ENCODE measurements at places on chromosomes 11 and 22.
A peak's percentile ranks its signal among the peaks of the same experiment; 100 is the strongest.

- DNase-seq, result no peak
Measured at GRCh38 chr11:36454941-36455631, 55.0 kb downstream of the TRAF6 start.

DNA sequence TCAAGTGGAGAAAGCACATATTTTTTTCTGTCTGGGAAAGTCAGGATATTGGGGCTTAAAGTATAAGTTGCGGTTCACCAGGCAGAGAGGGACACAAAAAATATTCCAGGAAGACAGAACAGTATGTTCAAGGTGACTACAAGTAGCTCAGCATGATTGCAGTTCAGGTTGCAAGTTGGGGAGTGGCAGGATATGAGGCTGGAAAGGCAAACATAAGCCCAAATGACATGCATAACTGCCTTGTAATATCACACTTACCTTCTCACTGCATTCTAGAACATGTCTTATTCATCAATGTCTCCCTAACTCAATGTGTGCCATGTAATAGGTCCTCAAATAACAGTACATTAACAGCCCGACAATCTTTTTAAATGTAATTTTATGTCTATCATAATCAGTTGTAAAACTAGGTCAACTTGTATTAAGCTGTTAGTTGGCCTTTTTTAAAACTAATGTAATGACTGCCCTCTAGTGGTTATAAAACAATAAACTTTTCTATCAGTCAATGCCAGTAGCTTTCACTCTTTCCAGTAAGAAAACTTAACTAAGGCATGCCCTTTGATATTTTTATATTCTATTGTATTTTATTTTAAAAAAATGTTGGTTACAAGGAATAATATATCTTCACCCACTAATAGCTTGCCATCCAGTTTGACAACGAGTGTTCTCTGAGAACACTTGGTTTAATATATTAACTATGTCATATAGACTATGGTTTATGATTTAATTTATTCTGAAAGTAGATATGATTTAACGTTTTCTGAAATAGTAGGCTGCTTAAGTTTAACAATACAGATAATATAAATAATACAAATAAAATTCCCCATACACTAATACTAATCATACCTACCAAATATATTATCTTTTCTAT, 39.4 kb upstream of the CFAP300 start:
- DNase-seq, result peak; percentile 63

DNA sequence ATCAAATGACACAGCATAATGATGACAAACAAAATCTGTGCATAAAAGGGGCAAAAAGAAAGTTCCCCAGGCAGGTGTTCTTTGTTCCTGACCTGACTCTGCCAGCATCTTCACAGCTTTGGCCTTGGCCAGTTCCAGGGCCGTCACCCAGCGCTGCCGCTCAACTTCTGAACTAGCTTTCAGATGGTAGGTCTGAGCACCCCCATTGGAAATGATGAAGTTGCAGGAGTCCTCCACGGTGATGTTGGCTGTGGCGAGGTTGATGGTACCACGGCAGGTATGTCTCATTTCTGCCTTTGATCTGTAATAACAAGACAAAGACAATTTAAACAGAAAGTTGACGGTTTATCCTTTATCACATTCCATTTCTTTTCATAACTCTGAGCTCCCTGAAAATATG, 5.3 kb downstream of the OSBP start:
- DNase-seq, result no peak

DNA sequence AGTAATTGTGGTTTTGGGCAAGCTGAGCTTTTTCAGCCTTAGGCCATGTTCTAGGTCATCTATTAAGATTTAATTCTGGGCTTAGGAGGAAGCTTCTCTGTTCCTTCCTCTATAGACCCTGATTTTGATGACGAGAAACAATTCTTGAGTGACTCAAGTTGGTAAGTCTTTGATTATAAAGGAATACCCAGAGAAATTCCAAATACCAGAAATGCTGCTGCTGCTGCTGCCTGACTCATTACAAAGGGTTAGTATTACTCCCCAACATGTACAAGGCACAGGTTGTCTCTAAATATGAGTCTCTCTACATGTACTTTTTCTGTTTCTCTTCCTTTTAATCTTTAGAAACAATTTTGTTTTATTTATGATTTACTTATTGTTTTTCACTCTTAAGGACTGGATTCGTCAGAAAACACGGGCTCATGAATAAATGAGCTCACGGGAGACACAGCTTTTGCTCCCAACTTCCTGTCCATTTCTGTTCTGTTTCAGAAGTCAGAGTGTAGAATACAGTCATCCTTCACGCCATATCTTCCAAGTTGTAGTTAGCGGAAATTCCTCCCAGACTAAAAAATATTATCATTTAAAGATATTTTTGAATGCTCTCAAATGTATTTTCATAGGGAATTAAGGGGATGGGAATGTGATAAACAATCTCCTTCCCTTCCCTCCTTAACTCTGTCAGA, 31.8 kb upstream of the RBMXL2 start:
- no peak for DNase-seq

DNA sequence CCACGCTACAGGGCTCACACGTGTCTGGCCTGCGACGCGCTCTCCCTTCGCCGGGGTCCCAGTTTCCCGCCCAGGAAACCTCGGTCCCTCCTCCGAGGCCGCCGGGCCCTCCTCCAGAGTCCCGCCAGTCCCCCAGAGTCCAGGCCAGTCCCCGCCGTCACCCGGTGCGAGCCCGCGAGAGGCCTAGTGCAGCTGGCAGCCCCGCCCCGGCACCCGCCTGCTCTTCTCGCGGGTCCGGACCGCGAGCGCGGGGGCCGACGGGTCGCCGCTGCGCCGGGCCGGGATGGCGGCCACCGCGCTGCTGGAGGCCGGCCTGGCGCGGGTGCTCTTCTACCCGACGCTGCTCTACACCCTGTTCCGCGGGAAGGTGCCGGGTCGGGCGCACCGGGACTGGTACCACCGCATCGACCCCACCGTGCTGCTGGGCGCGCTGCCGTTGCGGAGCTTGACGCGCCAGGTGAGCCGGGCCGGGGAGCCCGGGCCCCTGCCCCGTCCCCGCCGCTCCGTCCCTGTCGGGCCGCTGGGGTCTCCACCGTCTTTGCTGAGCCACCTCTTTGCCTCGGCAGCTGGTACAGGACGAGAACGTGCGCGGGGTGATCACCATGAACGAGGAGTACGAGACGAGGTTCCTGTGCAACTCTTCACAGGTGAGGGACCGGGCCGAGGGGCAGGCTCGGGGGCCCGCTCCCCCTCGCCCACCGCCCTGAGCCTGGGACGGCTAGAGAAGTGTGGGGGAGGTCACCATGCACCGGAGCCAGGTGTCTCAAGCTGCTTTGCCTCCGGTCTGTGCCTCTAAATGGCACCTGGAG, at the start of gene PTPMT1:
TSS of gene PTPMT1 (plus strand) at position 260 of the 809 bp plus-strand sequence. CDS start at position 284, 24 bp downstream.
- DNase-seq, result peak; percentile 82

GRCh38 chr11:34654483-34655334, 33.8 kb downstream of the EHF start:
- DNase-seq, result peak; percentile 76

DNA sequence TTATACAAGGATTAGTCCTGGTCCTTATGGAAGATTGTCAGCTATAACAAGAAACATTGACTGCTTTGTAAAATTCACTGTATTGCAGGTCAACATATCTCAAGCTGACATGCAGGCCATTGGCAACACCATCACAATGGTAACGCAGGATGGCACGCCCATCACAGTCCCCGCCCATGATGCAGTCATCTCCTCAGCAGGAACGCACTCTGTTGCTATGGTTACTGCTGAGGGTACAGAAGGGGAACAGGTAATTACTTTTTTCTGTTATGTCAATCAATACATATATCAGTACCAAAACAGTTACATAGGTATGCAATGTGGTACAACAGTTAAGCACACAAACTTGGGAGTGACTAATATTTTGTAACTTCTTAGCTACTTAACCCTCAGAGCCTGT, 55.3 kb downstream of the ZNF143 start:
- no peak for DNase-seq

DNA sequence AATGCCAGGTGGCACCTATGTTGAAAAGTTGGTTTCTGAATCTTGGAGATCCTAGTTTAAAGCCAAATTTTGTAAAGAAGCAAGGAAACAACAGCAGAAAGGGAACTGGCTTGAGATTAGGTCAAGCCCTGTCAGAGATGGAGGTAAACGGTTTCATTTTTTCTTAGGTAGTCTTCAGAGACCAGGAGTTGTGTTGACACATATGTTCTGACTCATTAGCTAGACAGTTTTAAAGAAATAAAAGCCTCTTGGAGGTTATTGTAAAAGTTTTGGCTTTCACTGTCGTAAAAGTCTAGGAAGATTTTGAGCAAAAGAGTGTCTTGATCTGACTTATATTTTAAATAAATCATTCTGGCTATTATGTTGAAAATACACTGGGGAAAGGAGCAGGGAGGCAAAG, 151.5 kb upstream of the CTSC start:
- DNase-seq, result peak; percentile 50

Data from EH (cell line).